ENCODE measurements at places on chromosomes 7 and 10.

DNA sequence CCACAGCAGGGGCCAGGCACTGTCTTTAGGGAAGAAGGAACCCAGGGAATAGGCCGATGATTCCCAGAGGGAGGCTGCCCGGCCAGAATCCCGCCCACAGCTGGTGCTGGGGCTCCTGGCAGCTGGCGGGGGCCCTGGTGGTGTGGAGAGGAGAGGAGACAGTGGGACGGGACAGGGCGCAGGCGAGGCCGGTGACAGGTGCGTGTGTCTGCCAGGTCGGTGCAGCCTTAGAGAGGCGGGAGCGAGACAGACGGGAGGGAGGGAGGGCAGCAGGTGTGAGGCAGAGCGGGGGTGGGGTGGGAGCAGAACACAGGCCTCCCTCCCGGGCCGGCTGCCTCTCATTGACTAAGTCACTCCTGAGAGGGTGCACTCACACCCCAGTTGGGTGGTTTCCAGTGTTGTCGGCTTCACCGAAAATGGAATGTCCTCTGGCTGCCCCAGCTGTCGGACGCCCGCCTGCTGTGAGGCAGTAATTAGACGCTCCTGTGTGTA is 55.2 kb downstream of the ELFN1 start:
- peak; percentile 17 for DNase-seq

DNA sequence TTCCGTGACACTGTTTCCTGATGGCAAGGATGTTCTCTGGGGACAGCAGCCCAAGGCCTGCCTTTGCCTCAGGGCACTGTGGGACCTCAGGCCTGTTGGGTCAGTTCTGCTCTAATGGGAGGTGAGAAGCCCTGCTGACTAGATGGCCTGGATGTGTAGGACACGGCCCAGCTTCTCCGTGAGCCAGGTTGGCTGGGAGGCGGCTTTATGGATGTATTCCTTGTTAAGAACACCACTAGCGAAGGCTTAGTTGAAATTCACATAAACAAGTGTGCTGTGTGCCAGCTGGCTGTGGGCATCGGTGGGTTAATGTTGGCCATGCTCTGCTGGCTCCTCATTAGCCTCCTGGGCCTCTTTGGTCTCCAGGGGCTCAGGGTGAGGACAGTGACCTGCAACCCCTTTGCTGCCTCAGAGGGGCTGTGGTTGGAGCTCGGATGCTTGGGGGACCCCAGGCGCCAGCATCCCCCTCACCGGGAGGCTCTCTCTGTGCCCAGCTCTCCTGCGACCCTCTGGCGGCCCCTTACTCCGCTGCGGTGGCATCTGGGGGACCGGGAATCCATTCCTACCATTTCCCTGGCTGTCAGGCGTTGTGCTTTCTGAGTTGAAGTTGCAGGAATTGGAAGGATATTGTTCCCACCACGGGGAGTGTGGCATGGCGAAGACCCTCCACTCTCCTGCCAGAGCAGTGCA is 22.8 kb upstream of the DPYSL4 start:
- no peak for DNase-seq

DNA sequence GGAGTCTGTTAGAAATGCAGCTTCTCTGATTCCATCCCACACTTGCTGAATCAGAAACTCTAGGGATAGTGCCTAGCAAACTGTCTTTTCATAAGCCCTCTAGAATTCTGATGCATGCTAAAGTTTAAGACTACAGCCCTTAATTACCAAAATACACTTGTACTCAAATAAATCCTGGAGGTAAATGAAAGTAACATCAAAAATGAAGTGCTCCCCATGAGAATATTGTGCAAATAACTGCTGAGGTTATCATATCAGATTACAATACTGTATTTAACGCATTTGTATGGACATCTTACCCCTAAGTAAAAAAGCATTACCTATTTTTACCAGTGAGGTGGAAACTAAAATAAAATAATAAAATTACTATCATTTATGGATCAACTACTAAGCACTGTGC is 104.7 kb downstream of the CHCHD3 start:
- DNase-seq: peak; percentile 7

- DNase-seq: no peak
These were observed 37.2 kb upstream of the CUL1 start for GRCh38 chr7:148661471-148661870.

- DNase-seq: no peak
These were observed 52.8 kb downstream of the GNAT3 start for GRCh38 chr7:80458822-80459725.

DNA sequence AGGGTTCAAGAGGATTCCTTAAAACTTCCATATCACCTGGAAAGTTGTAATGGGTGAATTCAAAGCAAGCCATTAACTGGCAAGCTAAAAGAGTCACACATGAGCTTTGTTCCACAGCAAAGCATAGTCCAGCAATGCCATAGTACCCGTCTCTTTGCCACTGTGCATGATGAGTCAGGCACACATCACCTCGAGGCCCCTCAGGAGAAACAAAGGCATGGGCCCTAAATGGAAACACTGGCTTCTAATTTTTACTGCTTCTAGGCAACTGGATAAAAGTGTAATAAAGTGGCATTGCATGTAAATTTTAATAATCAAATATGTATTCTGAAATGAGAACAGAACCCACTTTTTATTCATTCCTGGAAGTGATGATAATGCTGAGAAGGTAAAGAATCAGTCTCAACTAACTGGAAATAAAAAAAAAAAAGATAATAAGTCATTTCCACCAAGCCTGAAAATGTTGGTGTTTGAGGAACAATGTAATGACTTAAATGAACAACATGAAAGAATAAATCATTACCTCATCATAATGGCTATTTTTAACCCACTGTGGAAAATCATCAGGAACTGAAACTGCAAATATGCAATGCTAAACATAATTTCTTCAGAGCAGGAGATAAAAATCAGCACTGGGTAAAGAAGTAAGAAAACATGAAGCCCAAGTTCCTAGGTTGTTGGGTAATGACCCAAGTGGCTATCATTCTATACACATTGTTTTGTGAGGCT is 104.9 kb downstream of the CDK6 start:
- DNase-seq: peak; percentile 62

DNA sequence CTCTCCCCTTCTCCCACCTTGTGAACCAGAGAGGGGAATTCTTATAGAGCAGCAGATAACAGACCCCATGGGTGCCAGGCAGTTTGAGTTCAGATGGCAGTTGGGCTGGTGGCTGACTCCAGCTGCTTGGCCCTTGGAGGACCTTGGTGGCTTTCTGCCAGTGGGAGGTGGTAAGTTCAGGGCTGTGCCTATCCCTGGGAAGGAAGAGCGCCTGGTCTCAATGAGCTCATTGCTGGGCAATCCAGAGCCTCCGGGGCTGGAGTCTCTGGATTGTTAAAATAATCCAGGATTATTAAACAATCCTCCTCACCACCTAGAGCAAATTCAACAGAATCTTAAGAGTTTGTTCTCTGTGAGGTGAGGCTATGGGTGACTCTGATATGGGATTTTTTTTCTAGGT is 105.2 kb downstream of the FANK1 start:
- peak; percentile 20 for DNase-seq

DNA sequence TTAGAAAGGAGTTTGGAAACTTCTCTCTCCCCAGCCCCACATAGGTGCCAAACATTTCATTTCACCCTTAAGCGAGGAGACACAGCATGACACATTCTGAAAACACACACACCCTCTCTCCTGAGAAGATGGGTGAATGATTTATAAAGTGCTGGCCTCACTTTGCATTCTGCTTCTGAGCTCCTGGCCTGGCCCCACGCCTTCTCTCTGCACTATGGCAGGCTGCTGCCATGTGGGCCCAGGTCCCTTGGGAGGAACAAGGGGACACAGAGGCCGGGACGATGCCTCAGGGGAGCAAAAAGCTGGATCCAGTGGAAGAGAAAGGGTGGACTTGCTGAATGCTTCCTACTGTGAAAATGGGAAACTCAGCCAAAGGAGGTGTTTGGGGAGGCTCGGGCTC is 56.0 kb downstream of the CPXM2 start:
- DNase-seq: no peak

- no peak for DNase-seq
These were observed 143.8 kb downstream of the ZNF22 start for GRCh38 chr10:45144326-45145070.

- DNase-seq: peak; percentile 81
These were observed 1002.9 kb upstream of the KCND2 start for GRCh38 chr7:119270045-119270464.

- no peak for DNase-seq
These were observed 72.2 kb downstream of the MAPK8 start for GRCh38 chr10:48378675-48379074.

GRCh38 chr7:135342887-135343286 is 109.2 kb downstream of the STRA8 start:
- no peak for DNase-seq

DNA sequence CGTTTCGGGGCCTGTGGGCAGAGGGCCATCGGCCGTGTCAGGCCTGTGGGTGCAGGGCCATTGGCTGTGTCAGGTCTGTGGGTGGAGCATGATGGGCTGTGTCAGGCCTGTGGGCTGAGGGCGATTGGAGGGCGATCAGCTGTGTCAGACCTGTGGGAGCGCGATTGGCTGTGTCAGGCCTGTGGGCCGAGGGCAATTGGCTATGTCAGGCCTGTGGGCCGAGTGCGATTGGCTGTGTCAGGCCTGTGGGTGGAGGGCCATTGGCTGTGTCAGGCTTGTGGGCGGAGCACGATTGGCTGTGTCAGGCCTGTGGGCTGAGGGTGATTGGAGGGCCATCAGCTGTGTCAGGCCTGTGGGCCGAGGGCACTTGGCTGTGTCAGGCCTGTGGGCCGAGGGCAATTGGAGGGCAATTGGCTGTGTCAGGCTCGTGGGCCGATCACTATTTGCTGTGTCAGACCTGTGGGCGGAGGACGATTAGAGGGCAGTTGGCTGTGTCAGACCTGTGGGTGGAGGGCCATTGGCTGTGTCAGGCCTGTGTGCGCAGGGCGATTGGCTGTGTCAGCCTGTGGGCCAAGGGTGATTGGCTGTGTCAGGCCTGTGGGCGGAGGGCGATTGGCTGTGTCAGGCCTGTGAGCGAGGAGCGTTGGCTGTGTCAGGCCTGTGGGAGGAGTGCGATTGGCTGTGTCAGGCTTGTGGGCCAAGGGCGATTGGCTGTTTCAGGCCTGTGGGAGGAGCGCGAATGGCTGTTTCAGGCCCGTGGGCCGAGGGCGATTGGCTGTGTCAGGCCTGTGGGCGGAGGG is 54.1 kb downstream of the DYNC2I1 start:
- DNase-seq: no peak

- DNase-seq: no peak
These were observed 128.7 kb downstream of the KBTBD2 start for GRCh38 chr7:32762925-32763293.

- DNase-seq: no peak
These were observed 19.5 kb downstream of the ATP6V1F start for GRCh38 chr7:128882134-128882533.

- peak; percentile 33 for DNase-seq
These were observed 44.8 kb upstream of the TARP start for GRCh38 chr7:38318241-38318640.

DNA sequence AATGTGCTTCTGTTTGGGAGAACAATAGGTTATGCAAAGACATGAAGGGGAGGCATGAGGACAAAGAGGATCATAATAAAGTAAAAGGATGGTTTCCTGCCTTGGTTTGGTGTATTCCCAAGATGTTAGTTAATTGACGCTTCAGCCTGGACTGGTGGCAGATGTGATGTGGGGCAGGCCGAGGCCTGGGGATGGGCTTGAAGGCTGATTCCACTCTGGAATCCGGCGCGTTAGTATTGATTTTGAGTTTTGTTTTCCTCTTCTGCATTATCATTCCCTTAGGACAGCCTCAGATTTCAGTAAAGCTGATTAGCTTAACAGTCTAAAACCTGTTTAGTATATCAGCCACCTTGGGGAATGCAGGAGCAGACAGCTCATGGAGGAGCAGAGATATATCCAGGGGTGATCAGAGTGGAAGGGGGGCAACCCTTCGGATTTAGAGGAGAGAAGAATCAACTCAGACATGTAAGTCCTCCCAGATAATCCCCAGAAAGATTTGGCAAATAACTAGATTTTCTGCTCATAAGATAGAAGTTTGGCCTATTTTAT is 159.8 kb upstream of the MTPN start:
- no peak for DNase-seq

- DNase-seq: no peak
These were observed 896.0 kb downstream of the LRMDA start for GRCh38 chr10:76327441-76327840.

DNA sequence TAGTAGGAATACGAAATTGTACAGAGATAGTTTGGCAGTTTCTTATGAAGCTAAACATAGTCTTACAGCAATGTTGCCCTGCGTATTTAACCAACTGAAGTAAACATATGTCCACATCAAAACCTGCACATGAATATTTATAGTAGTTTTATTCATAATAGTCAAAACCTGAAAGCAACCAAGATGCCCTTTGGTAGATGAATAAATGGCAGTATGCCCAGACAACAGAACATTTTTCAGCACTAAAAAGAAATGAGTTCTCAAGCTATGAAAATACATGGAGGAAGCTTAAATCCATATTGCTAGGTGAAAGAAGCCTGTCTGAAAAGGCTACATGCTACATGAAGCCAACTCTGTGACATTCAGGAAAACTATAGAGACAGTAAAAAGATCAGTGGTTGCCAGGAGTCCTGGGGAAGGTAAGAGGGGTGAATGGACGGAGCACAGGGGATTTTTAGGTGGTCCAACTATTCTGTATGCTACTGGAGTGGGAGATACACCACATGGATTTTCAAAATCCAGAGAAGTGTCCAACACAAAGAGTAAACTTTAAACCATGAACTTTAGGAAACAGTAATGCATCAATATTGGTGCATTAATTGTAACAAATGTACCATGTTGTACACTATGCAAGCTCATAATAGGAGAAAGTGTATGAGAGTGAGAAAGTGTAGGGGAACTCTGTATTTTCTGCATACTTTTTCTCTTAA is 17.6 kb downstream of the GPRIN2 start:
- no peak for DNase-seq

DNA sequence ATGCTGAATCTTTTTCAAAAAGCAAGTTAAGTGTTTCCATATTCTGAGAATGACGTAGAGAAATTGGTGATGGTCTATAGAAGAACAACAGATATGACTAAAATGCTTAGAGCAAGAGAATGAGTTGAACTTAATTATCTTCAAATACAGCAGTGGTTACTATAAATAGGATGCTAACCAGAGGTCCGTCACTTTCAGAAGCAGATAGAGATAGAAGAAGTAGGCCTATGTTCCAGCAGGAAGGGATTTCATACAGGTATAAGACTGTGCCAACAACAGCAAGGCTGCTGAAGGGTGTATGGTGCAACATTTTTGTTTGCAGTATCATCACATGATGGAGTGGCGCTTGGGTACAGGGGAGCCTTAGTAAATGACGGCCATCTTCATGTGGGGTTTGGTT is 68.6 kb downstream of the HBP1 start:
- no peak for DNase-seq

DNA sequence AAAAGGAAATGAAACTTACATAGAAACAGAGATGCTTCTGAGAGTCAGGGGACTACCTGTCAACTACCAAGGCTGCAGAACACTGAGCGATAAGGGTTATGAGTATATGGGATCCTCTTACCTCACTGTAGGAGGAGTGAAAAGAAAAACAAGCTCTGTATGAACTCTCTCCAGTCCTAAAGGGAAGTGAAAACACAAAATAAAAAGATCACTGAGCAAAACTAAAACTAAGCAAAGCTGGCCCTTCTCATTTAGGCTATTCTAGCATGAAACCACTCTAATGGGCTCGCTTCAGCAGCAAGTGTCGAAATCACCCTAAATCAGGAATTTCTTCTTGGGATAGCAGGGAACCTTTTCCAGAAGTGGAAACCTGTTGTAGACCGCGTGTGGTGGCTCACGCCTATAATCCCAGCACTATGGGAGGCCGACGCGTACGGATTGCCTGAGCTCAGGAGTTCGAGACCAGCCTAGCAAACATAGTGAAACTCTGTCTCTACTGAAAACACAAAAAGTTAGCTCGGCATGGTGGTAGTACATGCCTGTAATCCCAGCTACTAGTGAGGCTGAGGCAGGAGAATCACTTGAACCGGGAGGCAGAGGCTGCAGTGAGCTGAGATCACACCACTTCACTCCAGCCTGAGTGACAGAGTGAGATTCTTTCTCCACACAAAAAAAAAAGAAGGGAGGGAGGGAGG is 27.0 kb downstream of the DCLRE1C start:
- no peak for DNase-seq
